ENCODE measurements at places on chromosomes 16 and 17. TPM values are rescaled to one million over a fixed set of nuclear protein-coding genes. Genes with fewer than 3 reads are reported as not detected.
A peak's percentile ranks its signal among the peaks of the same experiment; 100 is the strongest.

GRCh38 chr17:44039829-44040635, 25.3 kb upstream of the TMEM101 start:
- no peak for DNase-seq

- peak; percentile 79 for DNase-seq
Measured at GRCh38 chr17:74520016-74520434, 11.2 kb downstream of the CD300LB start.

GRCh38 chr17:34364751-34365150, 1.7 kb upstream of the CCL1 start:
- no peak for DNase-seq

- no peak for DNase-seq
Measured at GRCh38 chr17:2532146-2532720, 20.5 kb upstream of the METTL16 start.

GRCh38 chr17:42647778-42648177, 11.3 kb upstream of the TUBG2 start:
- DNase-seq = no peak

DNA sequence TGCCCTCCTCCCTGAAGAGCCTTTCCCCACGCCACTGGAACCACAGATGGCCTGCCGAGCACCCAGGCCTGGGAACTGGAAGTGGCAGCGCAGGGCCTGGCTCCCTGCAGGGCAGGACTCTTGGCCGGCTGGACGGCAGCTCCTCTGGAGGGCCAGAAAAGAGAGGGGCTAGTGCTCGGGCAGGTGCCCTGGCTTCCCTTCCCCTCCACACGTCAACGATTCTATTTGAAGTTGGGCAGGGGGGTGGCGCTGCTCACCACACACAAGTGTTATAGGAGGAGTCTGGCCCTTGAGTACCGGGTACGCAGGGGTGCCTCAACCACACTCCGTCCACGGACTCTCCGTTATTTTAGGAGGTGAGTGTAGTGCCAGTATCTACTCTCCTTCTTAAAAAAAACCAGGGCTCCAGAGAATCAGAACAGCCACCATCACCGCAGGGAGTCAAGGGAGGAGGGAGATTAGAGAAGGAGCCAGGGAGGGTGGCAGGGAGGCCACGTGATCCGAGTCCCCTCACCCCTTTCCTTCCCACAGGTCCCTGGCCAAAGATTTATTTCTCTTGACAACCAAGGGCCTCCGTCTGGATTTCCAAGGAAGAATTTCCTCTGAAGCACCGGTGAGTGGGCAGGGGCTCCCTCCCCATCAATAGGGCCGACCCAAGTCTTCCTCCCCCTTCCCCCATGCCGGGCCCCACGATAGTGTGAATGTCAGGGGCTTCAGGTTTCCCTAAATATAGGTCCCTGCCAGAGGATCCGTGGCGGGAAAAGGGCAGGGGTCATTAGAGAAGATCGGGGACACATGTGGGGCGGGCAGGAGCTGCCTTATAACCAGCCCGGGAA, 1.4 kb upstream of the ALDOA start:
- peak; percentile 87 for DNase-seq

DNA sequence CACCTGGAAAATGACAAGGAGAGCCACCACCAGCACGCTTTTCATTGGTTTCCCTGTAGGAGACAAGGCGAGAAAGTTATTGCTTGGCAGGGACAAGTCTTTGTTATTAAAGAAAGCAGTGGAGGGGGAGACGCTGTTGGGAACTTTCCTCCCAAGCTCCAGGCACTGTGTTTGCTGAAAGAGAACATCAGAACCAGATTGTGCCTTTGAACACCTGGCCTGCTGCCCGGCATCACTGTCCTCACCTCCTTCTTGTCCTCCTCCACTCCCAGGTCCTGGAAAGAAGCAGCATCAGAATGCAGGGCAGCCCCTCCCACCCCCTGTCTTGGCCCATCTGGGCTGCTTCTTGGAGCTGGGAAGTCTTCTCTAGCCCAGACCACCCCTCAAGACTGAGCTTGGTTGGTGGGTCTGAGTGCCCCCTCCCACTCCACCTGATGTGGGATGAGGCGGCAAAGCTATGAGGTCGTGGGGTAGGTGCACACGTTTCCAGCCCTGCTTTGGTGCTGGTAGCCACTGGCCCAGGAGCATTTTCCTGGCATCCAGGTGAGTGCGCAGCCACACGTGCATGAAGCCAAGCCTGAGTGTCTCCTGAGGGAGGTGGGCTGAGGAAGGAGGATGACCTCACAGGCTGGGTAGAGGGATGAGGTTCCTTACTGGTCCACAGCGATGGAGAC, 6.2 kb downstream of the CCR7 start:
- DNase-seq = no peak

GRCh38 chr16:68503334-68503733, 35.8 kb upstream of the ZFP90 start:
- no peak for DNase-seq

DNA sequence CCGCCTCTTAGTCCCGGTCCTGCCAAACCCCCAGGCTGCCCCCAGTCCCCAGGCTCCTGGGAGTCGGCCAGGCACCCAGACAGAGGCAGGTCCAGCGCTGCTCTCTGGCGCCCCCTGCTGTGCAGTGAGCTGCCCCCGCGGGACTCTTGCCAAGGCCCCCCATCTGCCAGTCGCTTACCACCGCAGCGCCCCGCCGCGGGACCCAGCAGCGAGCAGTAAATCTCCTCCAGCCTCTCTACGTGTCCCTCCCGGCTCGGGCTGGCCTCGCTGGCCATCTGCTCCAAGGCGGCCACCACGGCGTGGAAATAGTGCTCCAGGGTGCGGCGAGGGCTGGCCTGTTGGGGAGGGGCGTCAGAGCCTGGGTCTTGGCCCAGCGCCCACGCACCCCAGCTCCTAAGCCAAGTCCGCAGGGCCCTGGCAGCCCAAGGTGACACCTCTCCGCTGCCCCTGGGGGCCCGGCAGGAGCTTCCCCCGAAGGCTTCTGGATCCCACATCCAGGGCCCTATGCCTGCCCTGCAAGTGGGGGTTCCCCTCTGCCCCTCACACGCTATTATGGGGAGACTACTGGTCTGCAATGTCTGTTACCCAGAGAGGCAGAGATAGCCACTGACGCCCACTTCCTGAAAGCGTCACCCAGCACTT, 33.7 kb upstream of the MFSD6L start:
- DNase-seq = no peak

DNA sequence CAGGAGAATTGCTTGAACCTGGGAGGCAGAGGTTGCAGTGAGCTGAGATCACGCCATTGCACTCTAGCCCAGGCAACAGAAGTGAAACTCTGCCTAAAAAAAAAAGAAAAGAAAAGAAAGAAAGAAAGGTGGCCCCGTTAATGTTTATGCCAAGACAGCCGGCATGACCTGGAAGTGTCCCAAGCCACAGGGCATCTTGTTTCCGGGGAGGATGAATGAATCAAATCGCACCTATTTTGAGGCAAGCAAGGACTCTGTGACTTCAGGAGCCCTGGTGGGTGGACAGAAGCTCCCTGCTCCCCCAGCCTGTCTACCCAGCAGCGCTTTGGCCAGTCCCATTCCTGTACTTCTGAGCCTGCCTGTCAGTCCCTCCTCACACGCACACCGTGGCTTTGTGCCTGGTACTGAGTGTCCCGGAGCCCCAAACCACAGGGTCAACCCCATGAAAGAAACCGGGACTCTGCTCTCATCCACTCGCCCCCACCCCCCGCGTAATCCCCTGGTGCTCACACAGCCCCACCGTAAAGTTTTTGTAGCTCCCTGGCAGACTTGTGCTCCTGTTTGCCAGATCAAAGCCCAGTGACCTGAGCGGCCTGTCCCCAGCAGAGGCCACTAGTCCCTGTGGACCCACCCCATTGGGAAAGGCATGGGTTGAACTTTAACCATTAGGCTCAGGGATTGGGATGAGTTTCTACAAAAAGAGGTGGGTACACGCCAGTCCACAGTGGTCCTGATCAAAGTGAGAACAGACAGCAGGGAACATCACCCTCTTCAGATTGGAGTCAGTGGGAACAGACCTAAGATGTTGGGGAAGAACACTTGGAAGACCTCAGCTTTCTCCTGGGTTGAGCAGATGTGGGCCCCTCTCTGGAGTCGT, 19.3 kb downstream of the CD2BP2 start:
- no peak for DNase-seq

- no peak for DNase-seq
Measured at GRCh38 chr16:87698241-87698640, 67.5 kb downstream of the KLHDC4 start.

DNA sequence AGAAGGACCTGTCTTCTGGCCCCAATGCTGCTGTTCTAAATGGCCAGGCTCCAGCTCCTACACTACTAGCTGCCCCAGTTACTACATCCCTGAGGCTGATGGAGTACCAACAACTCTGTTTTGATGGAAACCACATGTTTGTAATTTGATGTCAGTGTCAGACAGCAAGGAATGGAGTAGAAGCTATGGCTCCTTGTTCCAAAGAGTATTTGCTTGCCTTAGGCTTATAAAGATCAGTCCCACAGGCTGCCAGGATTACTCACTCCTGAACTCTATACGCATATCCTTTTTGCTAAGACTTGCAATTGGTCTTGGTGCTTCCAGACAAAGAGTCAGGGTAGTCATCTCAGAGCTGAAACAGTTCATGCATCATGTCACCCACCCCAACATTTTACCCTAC, 139.6 kb downstream of the HS3ST3A1 start:
- DNase-seq = no peak

- no peak for DNase-seq
Measured at GRCh38 chr17:49717371-49717861, 9.7 kb upstream of the SLC35B1 start.

DNA sequence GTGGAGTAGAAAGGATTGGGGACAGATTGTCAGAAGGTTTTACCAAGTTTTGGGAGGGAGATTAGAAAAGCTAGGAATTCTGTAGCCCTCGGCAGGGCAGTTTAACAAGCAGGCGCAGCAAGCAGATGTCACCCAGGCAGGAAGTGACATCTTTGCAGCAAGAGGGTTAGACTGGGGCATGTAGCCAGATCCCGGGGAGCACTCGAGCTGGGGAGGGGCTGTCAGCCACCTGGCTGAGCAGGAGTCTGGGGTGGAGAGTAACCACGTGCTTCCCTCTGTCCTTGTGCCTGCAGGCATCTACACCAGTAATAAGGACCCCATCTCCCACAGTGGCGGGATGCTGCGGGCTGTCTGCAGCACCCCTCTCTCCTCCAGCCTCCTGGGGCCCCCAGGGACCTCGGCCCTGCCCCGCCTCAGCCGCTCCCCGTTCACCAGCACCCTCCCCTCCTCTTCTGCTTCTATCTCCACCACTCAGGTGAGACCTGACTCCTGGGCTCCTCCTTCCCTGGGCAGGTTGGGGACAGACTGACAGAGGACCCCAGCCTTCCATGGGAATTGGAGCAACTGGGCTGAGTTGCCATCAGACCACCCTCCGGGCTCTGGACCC, 12.2 kb downstream of the MLLT6 start:
- DNase-seq = no peak

DNA sequence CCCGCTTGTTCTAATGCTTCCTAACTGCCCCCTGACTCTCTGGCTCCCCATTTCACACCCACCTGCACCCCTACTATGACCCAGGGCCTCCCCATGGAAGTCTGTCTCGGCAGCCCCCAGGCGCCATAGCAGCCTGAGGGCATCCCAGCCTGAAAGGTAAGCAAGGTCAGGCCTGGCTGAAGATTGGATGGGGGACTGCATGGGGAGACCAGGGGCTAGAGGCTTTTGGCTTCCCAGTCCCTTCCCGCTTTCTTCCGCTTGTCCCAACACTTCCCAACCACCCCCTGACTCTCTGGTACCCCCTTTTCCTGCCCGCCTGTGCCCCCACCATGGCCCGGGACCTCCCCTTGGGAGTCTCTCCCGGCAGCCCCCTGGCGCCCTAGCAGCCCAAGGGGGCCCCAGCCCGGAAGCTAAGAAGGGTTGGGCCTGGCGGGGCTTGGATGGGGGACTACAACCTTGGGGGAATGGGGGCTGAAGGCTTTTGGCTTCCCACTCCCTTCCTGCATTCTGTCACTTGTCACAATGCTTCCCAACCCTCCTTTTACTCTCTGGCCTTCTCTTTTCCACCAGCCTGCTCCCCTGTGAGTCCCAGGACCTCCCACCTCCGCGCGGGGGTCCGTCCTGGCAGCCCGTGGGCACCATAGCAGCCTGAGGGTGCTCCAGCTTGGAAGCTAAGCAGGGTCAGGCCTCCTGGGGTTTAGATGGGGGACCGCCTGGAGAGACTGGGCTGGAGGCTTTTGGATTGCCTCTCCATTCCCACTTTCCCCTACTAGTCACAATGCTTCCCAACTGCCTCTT, 2288.4 kb downstream of the TP53TG3F start:
- DNase-seq = no peak

DNA sequence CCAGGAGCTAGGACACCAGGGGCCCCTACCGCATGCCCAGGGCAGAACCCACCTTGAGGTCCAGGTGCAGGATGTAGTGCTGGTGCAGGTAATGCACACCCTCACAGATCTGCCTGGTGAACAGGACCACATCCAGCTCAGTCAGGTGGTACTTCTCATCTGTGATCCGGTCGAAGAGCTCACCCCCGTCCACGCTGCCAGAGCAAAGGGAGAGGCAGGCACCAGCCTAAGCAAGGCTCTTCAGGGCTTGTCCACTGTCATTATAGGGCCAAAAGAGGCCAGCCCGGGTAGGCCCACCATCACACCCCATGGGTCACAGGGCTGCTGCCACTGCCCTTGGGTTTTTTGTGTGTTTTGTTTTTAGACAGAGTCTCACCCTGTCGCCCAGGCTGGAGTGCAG, 21.0 kb downstream of the MYLK3 start:
- no peak for DNase-seq

DNA sequence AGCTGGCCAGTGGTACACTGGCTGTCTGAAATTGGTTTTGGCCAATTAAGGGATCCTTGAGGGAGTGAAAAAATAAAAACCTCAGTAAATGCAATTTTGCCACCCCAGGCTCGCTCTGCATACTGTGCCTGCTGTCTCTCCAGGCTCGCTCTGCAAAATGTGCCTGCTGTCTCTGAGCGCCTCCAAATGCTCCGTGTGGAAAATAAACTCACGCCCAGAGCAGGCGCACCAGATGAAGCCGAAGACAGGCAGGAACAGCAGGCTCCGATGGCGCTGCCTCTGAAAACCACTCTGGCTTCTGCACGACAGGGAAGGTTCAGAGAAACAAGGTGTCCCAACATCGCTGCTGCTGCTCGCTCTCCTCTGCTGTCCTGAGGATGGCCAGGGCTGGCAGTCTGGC, 29.1 kb downstream of the SNN start:
- no peak for DNase-seq

DNA sequence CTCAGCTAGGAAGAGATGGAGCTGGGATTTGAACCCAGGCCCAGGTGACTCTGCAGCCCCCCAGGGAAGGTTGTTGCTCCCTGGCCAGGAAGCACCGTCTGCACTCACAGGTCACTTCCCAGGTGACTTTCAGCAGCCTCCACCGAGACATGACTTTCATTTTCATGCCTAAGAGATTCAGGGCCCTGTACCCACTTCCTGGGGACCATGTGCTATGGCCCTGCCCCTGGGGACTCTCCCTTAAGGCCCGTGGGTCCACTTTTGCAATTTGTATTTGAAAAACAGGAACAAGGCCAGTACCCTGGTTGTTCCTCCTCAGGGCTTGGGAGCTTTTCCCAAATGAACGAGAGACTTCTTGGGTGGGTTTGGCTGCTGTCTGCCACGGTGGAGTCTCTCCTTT, 191.0 kb downstream of the IRF8 start:
- DNase-seq = no peak

SNAI3 gene
- 2.9 TPM for total RNA-seq

HS3ST2 gene
- 0.11 TPM for total RNA-seq

BRICD5 gene
- total RNA-seq = 13.2 TPM
